Activated T-helper 9 cell treated with anti-CD3 and anti-CD28 coated beads, Interleukin-2, amount 50 U/mL, for 16 hours (primary cell): ENCODE measurements at places on chromosomes 11 and 22.

- DNase-seq: no peak
These were observed 97.3 kb downstream of the CTTN start for GRCh38 chr11:70495351-70496310.

DNA sequence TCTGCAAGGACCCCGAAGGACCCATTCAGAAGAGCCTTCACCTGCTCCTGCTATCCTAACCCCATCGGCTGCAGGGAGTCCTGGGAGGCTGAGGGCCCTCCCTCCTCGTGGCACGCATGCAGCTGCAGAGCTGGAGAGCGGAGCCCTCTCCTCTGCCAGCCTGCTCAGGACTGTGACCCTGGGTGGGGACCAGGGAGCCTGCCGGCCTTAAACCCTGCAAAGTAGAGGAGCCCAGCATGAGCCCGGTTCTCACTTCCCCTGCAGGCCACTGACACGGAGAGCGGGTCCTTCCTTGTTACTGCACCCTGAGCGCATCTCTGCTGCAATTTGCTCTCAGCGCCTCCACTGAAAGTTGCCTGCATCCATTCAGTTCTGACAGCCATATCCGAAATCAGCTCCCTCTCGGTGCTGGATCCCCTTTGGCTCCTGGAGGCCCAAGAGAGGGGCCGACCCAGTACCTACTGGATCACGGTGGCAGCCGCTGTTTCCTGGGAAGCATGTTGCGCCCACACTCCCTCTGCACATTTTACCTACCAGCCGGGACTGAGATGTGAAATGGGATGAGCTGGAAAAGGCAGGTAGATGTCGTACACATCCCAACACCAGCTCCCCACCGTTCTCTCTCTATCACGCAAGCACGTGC lies 312.1 kb downstream of the NTM start:
- DNase-seq: no peak

DNA sequence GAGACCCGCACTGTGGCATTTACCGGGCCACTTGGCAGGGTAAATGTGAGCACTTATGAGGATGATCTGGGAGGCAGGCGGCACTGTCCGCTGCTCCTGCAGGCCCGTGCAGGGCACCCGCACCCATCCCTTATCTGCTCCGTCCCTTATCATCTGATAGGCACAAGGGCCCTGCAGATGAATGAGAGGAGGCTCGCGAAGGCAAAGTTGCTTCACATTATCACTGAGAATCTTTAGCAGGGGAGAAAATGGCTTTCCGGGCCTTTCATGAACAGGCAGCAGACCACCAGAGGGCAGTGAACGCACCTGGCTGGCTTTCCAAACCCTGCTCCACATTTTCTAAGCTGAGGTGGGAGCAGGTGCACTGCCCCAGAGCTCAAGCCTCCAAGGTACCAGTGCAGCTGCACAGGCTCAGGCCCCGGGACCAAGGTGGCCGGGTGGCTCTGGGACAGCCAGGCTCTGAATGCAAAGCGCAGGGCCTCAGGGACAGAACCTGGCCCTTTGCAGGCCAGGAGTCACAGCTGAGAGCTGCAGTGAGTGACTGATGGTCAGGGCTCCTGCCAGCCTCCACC lies 165.6 kb downstream of the SHANK2 start:
- no peak for DNase-seq

GRCh38 chr11:48114740-48115139 lies 101.9 kb upstream of the OR4B1 start:
- DNase-seq: no peak

GRCh38 chr11:134455516-134455915 lies 43.5 kb upstream of the B3GAT1 start:
- DNase-seq: no peak

- no peak for DNase-seq
These were observed 269.7 kb downstream of the FAM76B start for GRCh38 chr11:95519912-95520311.

DNA sequence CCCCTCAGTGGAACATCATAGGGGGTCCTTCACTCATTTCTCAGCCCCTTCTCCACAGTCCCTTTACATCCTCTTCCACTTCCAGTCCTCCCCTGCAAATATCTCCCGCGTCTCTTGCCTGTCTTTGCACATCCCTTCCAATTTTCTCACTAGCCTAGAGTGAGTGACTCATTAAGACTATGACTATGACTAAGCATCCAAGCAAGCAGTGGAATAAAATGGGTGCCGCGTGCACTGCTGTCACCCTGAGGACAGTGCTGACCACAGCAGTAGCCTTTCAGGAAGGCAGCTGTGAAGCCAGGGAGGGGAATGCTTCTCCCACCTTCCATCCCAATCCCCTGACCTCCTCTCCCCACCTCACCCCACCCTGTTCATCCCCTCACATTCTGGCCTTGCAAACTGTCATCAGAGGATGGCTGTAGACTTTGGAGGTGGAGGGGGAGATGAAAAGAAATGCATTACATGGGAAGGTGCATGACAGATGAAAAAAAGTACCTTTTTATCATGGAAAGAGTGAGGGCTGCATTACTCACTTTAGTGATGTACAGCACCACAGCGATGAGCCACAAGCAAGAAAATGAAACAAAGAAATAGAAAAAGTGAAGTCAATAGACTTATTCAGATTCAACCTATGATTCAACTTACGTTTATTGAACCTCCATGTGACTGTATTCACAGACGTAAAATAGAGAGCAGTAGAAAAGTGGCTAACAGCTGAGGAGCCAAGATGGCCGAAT lies 948.2 kb downstream of the NTM start:
- DNase-seq: no peak

- no peak for DNase-seq
These were observed 1457.7 kb downstream of the BRD1 start for GRCh38 chr22:48369789-48370507.

DNA sequence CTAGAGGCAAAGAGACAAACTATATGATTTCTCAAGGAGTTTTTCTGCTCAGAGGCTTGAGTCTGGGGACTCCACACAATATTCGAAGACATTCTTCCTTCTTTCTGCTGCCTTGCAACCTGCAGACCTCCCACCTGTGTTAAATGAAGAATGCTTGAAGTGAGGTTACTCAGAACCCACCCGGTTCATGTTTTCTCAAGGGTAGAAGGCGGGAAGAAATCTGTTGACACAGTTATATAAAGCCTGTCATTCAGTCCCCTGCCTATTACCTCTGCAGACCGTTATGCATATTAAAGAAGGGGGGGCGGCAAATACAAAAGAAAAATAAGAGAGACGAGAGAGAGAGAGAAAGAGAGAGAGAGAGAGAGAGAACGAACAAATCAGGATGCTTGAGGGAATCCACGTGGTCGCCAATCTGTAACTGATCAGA lies 2.2 kb upstream of the KMT2A start:
- DNase-seq: no peak
